ENCODE measurements at places on chromosomes 7 and 10.

- no peak for DNase-seq
These were observed 9.7 kb downstream of the EXOC6 start for GRCh38 chr10:92857904-92858514.

DNA sequence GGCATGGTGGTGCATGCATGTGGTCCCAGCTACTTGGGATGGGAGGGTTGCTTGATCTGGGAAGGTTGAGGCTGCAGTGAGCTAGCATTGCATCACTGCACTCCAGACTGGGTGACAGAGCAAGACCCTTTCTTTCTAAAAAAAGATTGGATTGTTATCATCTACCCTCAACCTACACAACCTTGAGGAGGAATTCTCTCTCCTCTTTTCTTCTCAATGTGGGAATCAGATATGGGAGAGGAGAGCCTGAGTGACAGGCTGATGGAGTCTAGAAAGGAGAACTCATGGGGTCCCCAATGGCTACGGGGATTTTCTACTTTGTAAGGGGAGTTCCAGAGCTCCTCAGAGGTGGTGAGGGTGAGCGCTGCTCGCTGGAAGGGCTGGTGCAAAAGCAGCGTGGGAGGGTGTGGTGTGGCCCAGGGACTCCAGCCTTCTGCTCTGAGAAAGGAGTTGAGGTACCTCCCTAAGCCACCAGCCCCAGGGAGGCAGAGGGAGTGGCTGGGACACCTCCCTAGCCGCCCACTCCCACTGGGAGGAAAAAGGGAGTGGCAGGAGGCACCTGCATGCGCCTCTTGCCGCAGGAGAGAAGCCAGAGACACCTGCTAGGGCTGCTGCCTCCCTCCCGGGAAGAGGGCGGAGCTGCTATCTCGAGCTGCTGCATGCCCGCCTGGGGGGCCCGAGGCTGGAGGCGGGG, 48.4 kb downstream of the GATA3 start:
- no peak for DNase-seq

GRCh38 chr7:4849390-4849789, 12.4 kb downstream of the PAPOLB start:
- DNase-seq = peak; percentile 66

- DNase-seq = no peak
These were observed 16.6 kb upstream of the WNT8B start for GRCh38 chr10:100446130-100446761.

DNA sequence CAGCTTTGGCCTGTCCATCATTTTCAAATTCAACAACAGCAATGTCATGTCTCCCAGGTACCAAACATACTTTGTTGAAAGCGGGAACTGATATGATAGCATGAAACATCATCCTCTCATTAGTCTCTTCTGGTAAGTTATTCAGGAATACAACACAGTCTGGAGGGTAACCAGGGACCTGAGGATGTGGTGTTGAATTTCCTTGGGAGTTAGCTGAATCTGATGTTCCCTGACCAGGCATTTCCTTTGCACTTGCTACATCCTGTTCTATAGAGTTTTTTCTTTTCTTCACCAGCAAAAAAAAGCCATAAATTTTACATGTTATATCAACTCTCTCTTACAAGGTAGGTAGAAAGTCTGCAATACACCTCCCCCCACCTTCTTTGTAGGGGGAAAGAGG, 97.8 kb upstream of the AFAP1L2 start:
- no peak for DNase-seq

DNA sequence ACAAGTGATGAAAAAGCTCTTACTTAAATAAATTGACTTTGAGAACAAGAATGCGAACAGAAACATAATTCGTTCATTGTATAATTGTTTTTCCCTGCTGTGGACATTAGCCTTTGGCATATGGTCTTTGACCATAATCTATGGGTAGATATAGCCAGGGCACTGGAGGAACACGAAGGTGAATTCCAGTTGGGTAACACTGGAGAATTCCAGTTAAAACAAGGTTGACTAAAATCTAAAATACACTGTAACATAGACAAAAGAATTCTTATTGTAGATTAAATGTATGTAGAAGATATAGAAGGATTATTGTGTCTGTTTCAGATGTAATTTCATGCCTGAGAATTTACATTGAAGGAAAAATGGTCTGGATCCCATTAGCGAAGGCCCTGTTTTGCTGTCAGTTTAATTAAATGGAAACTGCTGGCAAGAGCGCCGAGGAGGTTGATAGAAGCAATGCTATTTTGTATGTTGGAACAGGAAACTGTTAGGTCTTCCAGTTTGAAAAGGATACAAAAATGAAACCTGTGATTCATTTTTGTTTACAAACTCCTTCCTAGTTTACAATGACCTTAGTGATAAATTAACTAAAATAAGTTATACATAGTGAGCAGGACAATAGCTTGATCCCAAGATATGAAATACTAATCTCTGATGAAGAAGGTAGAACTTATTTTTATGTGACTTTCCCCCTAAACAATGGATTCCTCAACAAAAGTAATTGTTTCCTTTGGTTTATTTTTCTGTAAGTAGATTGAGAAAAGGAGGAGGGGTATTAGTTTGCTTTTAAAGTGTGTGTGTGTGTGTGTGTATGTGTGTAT, 68.9 kb downstream of the ARID5B start:
- no peak for DNase-seq

DNA sequence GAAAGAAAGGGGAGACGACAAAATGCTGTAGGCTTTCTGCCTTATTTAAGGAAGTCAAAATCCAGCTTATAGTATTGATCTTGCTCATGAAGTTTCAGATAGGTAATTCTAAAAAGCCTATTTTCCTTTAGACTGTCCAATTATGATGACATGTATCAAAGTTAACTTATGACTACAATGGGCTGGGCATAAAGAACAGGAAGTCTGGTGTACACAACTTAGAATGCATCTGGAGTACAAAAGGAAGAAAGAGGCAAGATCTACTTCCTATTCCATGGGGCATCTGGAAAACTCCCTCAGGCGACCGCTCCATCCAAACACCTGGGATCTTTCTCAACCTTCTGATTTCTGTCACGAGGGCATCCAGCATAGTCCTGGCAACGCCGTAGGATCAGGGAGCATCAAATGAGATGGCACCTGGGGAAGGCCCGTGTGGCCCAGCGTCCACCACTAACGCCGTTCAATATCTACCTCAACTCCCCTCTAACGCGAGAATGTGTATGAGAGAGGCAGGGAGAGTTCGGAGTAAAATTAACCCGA, 512 bp downstream of the FAM24B start:
- no peak for DNase-seq

DNA sequence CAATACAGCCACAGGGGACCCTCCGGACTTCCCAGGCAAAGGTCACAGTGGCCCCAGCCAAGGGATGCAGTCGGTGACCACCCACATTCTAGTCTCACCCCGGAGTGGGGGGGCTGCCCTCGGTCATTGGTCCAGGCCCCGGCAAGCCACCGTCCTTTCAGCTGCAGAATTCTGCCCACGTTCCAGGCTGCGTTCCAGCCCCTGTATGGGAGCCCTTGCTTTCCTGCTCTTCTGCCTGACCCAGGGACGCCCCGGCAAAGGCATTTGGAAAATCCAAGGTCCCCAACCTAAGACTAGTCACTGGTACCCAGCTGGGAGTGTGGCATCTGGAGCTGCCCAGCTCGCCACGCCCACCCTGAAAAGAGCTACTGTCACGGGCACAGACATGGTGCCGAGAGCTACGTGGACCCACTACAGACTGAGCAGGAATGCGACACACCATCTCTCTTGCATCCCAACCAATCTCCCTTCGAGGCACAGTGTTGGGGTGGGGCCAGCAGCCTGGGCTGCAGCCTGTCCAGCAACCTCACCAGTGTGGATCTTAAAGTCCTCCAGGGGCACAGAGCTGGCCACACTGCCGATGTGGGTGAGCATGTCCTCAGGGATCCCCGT, 18.6 kb downstream of the OGDHL start:
- DNase-seq = peak; percentile 10
